ENCODE measurements at places on chromosomes 12 and 14. TPM values are rescaled to one million over a fixed set of nuclear protein-coding genes. Genes with fewer than 3 reads are reported as not detected.
A peak's percentile ranks its signal among the peaks of the same experiment; 100 is the strongest.

Gene SLC6A13
- not detected for polyA plus RNA-seq

DNA sequence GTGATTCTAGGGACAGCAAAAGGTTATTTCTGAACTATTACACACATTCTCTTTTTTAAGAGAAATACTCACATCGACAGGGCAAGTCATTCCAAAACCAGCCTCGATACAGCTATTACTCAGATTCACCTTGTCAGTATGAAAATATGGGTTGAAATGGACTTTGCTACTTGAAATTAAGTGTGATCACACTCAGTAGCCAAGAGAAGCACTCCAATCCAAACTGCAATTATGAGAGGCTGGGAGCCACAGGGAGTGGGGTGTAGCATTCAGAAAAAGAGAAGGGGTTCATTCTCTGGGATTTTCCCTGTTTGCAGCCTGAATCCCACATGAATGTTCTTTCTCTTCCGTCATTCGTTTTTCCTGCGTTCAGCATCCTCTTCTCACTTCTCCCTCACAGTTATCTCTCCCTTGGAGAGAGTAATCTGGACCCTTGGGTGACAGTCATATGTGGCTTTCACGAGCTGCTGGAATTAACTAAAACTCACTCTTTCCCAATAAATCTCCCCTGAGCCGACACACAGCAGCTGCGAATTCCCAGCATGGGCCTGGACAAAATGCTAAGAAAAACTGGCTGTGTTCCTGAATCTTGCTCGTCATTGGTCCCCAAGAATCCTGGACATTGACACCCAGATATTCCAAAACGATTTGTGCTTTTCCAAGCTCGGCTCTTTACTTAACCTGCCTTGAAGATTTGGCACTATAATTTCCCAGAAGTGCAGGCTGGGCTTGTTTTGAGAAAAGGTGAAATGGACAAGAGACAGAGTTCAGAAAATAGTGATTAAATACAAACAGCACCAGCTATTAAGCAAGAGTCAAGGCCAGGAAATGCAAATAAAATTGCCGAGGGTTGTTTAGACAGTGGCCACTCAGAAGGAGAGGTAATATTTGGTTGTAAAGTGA, 199.5 kb upstream of the PLEKHG7 start:
- DNase-seq, result no peak

Gene ITPK1
- 35.9 TPM for polyA plus RNA-seq

DNA sequence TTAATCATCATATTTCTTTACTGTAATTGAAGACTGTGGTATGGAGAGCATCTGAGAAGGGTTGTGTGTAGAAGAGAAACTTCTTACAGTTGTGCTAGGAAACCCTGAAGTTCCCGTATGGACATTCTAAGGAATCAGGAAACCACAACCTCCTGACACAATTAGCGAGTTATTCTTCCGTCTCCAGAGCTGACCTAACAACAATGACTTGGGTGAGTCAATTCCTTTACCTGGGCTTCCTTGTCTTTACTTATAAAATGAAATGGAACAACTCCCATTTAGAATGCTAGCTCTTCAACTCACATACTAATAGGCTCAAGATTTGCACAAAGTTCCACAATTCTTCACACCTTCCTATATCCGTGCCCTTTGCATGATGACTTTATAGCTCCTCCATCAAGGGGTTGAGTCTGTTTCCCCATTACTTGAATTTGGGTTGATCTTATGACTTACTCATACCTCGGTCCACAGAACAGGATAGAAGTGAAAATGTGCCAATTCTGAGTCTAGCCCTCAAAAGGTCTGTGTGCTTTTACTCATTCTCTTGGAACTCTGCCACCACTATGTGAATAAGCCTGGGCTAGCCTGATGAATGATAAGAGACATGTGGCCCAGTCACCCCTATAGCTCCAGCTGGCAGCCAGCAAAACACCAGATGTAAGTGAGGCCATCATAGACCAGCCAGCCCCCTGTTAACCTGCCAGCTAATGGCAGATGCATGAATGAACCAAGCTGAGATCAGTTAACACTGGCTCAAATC, 459.4 kb downstream of the ETNK1 start:
- no peak for DNase-seq

GRCh38 chr14:60346706-60347105, 97.7 kb downstream of the PPM1A start:
- DNase-seq, result no peak

DNA sequence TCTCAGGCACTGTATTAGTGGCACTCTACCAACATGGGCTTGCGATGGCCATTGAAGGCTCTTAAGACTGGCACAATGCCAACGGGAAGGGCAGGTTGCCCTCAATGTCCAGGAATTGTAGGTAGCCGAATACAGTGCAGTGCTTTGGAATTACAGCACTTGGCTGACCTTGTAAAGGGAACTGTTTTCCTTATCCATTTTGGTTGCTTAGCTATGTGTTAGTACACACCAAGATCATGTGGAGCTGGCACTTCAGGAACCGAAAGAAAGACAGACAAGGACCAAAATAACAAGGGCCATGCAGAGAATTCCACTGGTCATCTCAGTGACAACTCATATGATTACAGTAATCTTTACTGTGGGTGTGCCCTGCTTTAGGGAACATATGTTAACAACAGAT, 72.7 kb downstream of the DYRK2 start:
- no peak for DNase-seq

GRCh38 chr12:15179672-15180071, 41.5 kb downstream of the RERG start:
- no peak for DNase-seq

GRCh38 chr12:113647048-113647447, 175.4 kb upstream of the LHX5 start:
- DNase-seq, result peak; percentile 51

- no peak for DNase-seq
Measured at GRCh38 chr12:12681061-12681765, 14.8 kb downstream of the GPR19 start.

DNA sequence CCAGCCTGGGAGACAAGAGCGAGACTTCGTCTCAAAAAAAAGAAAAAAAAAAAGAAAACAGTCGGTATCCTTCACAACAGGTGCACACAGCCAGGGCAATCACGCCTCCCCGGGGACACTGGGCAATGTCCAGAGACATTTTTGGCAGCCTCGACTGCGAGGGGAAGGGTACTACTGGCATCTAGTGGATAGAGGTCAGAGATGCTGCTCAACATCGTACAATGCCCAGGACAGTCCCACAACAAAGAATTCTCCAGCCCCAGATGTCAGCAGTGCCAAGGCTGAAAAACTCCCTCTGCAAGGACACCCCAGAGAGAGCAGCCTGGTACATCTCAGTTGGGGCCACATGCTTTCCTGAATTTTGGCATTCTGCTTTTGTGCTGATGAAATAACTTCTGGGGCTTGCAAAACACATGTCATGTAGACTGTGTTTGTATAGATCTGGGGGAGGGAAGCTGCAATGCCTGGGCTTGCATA, 21.5 kb downstream of the ALDH2 start:
- peak; percentile 36 for DNase-seq

- no peak for DNase-seq
Measured at GRCh38 chr12:105423921-105424320, 93.4 kb downstream of the C12orf75 start.

DNA sequence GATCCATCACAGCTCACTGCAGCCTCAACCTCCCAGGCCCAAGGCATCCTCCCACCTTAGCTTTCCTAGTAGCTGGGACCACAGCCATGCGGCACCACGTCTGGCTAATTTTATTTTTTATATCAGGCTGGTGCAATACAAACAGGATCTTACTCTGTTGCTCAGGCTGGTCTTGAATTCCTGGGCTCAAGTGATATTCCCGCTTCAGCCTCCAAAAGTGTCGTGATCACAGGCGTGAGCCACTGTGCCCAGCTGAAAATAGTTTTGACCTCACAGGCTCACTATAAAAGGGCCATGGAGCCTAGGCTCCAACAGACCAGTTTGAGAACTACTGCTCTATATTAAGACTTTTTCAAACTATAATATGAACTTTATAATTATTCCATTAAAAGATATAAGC, 37.3 kb downstream of the SNX6 start:
- no peak for DNase-seq

Gene P2RX7
- polyA plus RNA-seq, result 0.48 TPM

- DNase-seq, result peak; percentile 72
Measured at GRCh38 chr12:43957732-43958372, 122.0 kb downstream of the TMEM117 start.

Gene TTC9
- polyA plus RNA-seq, result 9.9 TPM

DNA sequence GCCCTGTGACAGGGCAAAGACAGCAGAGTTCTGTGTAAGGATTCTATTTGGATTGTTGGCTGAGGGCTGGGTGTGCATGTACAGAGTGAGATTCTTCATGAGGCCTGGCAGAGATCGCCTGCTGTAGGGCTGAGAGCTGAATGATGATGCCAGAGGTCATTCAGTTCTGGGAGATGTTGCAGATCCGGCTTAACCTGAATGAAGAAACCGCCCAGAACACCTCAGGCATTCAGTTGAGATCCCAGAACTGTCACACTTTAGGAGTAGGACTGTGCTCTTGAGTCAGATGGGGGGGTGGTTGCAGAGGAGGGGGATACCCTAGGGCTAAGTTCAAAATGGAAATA, 5.8 kb upstream of the EVL start:
- no peak for DNase-seq

DNA sequence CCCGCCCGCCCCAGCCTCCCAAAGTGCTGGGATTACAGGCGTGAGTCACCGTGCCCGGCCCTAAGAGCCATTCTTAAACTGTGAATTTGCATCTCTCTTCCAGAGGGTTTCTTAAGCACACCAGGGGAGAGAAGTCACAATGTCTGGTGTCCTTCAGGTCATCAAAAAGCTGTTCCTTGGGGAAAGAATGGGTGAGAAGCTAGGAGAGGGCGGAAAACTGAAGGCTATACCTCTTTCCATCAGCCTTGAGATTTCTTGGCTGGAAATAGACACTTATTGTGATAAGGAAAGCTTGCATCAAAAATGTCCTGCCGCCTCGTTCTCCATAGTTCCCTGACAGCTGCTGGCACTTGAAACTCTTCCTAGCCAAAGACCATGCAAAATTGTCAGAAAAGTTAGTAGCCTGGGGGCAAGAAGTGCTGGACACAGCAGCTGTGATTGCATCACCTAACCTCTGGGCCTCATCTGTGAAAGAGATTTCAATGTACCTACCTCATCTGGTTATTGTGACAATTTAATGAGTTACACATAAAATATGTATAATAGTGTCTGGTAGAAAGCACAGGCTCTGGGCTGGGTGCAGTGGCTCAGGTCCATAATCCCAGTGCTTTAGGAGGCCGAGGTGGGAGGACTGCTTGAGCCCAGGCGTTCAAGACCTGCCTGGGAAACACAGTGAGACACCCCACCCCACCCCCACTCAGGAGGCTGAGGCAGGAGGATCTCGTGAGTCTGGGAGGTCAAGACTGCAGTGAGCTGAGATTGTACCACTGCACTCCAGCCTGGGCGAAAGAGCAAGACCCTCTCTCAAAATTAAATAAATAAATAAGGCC, 9.7 kb upstream of the UBC start:
- DNase-seq, result peak; percentile 74

DNA sequence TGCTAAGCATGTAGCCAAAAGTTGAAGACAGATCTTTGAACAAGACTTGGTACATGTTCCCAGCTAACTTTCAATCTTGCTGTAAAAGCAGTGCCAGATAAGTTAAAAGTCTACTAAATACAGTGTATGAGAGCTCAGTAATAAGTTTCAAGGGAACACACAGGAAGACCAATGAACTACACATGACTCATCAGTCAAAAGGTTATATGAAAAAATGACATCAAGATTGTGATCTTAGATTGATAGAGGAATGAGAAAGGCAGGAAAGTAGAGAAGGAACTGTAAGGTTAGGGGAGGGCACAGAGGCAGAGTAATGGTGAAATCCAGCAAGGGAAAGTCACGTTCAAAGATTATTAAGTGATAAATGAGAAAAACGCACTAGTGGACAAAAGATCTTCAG, 249.9 kb upstream of the FLRT2 start:
- no peak for DNase-seq

GRCh38 chr14:88749139-88749538, 43.6 kb downstream of the EML5 start:
- no peak for DNase-seq

DNA sequence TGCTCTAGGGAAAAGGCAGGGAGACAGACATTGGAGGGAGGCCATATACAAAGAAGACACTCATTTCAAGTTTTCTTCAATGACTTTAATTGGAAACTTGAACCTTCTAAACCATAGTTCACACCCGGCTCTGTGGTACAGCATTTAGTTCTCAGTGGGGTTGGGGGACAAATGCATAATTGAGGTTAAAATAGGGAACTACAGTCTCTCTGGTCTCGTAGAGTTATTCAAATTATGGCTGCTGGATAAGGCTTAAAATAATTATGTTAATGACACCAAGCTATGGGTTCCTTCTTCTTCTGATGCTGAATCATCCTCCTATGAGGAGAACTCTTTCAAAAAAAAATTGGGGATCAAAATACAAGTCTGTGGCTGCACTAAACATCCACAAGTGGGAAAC, 3.8 kb upstream of the RPAP3 start:
- no peak for DNase-seq

- DNase-seq, result no peak
Measured at GRCh38 chr14:84074626-84075025, 1455.3 kb upstream of the FLRT2 start.

Gene MEG3
- polyA plus RNA-seq, result not detected

GRCh38 chr14:89384023-89384422, 33.0 kb downstream of the FOXN3 start:
- no peak for DNase-seq

Gene SLC39A2
- not detected for polyA plus RNA-seq

- no peak for DNase-seq
Measured at GRCh38 chr12:63782466-63782865, 2.8 kb downstream of the RXYLT1 start.

Gene CARMIL3
- polyA plus RNA-seq, result 3.7 TPM

- no peak for DNase-seq
Measured at GRCh38 chr14:49401373-49401772, 184.8 kb downstream of the RPS29 start.

GRCh38 chr12:21543151-21543550, 17.1 kb downstream of the SPX start:
- no peak for DNase-seq

Gene PLA2G1B
- polyA plus RNA-seq, result not detected

GRCh38 chr12:127425474-127425873, 841.5 kb upstream of the TMEM132C start:
- no peak for DNase-seq

GRCh38 chr14:25094171-25094907, 44.4 kb upstream of the STXBP6 start:
- peak; percentile 40 for DNase-seq

DNA sequence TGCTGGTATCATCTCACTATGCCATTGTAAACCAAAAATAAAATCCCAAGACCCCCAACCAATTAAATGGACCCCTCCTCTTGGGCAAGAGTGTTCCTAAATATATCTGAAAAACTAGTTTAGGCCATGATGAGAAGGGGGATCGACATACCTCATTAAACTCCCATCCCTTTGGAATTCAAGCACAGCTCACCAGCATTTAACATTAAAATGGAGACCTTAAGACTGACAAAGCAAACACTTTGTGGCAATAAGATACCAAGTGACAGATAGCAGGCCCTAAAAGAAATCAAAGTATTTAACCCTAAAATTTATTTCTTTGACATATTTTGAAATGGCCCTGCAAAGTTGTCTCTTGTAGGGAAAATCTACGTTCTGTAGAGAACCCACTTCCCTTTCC, 387.9 kb downstream of the KCNH5 start:
- DNase-seq, result peak; percentile 59

- no peak for DNase-seq
Measured at GRCh38 chr14:95286645-95287044, 33.1 kb downstream of the CLMN start.
